ENCODE measurements at places on chromosomes 1 and 21.

DNA sequence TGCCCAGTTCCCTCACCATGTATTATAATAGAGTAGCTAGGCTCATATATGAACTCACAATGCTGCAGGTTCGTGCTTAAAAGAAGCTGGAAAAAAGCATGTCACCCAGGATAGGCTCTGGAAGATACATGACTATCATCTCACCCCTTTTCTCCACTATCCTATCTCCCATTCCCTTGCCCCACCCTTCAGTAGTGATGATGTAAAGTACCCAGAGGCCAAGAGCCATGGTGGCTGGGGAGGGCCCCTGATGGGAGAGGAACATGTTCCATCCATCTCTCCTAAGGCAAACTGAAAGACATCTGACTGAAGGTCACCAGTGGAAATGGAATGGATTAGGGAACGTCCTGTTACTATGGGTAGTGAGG lies 20.3 kb upstream of the RBBP5 start:
- no peak for DNase-seq

DNA sequence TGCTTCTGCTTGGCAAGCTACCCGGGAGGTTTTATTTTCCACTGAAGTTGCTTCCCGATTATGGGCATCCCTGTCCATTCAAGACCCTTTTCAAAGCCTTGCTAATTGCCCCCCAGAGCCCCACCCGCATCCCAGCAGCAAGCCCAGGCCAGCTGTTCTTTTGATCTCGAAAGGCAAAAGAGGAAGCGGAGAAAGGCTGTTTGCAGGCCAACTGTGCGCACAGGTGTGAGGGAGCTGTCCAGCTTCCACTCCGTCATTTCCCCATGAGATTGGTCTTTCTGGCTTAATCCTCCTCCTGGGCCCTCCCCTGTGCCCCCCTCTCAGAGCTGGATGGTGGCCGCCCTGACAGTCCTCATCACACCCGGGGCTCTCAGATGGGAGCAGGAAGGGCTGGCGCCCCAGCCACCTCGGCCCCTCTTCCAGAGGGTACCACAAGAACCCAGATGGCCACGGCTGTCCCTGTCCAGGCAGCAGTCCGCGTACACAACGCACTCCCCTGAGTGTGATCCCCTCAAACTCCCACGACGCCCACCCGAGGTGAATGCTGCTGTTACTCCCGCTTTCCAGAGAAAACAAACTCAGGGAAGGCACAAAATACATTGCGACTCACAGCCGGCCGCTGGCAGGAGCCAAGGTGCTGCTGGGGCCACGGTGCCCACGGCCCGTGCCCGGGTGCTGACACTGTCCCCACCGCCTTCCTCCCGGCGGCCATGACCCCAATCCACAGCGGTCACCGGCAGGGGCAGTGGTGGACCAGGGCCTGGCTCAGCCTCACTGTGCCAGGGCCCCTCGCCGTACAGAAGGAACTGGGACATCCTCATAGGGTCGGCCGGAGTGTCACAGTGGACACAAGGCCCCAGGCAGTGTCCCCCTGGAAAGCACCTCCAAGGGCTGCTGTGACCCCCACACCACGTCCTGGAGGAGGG lies 121.9 kb downstream of the CRYAA start:
- no peak for DNase-seq

DNA sequence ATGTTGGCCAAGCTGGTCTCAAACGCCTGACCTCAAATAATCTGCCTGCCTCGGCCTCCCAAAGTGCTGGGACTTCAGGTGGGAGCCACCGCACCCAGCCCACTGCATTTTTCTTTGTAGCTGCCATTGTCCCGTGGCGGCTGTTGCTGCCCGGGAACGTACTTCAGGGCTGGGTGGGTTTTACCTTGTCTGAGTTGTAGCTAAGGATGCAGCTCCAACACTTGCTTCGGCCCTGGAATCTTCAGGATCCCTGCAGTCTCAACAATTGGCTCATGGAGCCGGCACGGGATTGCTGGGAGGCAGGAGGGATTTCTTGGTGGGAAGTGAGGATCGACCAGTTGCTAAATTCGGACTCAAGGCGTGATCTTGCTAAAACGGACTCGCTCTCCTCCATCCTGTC lies 10.7 kb downstream of the TNFRSF8 start:
- no peak for DNase-seq

GRCh38 chr1:214385428-214385827 lies 104.5 kb downstream of the SMYD2 start:
- DNase-seq: no peak

GRCh38 chr1:47222476-47222875 lies 9.5 kb downstream of the TAL1 start:
- DNase-seq: no peak
